NCI-H1092 treated with DMSO at 0.1 percent for 48 hours (cell line): ENCODE measurements at places on chromosomes 2 and 18.

GRCh38 chr18:57780706-57781347 lies 22.3 kb downstream of the ATP8B1 start:
- DNase-seq: no peak

GRCh38 chr18:34709750-34710441 lies at the start of gene DTNA:
Gene DTNA, plus strand, starts transcription at chr18:34710298. Its CDS starts 45,679 bp downstream, at chr18:34755977.
- peak; percentile 84 for DNase-seq

DNA sequence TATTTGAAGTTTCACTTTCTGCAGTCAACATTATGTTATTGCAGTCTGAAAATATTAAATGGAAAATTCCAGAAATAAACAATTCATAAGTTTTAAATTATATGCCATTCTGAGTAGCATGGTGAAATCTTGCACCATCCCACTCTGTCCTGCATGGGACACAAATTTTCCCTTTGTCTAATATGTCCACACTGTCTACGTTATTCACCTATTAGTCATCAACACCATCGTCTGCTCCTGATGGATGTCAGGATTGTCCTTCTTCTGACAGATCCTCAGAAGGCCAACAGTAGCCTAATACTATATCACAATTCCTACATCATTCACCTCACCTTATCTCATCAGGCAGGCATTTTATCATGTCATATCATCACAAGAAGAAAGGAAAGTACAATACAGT lies 163.1 kb downstream of the TXNL1 start:
- no peak for DNase-seq

GRCh38 chr2:196677404-196677803 lies 37.9 kb downstream of the CCDC150 start:
- DNase-seq: no peak

- DNase-seq: no peak
Measured at GRCh38 chr2:12897181-12897580, 180.4 kb downstream of the TRIB2 start.

GRCh38 chr2:237326266-237327171 lies 87.4 kb downstream of the COL6A3 start:
- no peak for DNase-seq

GRCh38 chr2:239253264-239253663 lies 147.6 kb downstream of the HDAC4 start:
- DNase-seq: no peak

DNA sequence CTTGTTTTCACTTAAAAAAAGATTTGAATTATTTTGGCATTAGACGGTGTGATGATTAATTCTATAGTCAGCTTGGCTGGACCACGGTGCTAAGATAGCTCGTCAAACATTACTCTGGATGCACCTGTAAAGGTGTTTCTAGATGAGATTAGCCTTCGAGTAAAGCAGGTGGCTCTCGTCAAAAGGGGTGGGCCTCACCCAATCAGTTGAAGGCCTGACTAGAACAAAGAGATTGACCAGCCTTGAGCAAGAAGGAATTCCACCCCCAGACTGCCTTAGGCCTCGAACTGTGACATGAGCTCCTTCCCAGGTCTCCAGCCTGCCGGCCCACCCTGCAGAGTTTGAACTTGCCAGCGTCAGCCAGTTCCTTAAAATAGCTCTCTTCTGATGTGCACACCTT lies 73.4 kb downstream of the TWIST2 start:
- no peak for DNase-seq

DNA sequence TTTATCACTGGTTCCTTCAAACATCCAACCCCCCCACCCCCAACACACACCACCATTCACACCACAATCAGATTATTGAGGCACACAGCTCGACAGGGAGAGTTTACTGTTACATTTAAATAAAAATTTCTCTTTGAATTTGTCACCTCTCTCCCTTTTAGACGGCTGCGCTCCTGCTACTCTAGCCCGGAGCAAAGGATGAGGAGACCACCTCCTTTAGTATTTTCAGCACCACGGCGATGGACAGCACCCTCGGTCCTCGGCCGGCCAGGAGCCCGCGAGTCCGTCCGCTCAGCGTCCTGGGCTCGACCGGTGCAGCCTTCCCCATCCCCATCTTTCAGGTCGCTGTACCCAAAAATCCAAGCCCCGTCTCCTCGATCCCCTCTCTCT lies 892 bp downstream of the CELF4 start:
- no peak for DNase-seq

GRCh38 chr18:4352746-4353551 lies 102.2 kb downstream of the DLGAP1 start:
- no peak for DNase-seq

- DNase-seq: no peak
Measured at GRCh38 chr2:127626917-127627739, 18.8 kb upstream of the GPR17 start.

GRCh38 chr2:238278626-238279323 lies 9.6 kb downstream of the PER2 start:
- no peak for DNase-seq

DNA sequence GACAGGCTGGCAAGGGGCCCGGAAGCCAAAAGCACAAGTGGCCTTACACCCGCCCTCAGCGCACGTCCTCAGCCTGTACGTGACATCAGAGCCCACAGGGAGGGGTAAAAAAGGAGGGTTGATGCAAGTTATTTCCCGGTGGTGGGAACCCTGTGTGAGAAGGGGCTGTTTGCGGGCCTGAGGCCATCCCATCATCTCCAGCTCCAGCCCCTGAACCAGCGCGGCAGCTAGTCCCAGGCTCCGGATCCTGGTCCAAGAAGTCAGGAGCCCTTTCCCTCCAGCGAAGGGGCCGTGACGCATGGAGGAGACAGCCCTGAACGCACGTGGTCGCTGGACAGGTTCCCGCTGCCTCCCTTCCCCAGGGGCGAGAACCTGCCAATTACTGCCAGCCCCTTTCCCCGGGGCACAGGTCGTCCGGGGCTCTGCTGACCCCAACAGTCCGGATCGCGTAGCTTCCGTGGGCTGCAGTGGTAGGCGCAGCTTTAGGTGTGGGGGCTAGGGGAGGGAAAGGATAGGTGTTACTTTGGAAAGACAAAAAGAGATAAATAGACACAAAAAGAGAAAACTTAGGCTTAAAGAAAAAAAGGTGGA lies 1.3 kb upstream of the LRP2 start:
- no peak for DNase-seq

- DNase-seq: no peak
Measured at GRCh38 chr2:144242311-144242710, 277.6 kb downstream of the ZEB2 start.

- peak; percentile 51 for DNase-seq
Measured at GRCh38 chr18:46474487-46475389, 182.3 kb downstream of the LOXHD1 start.

- DNase-seq: no peak
Measured at GRCh38 chr18:9705183-9705829, 2.8 kb upstream of the RAB31 start.

DNA sequence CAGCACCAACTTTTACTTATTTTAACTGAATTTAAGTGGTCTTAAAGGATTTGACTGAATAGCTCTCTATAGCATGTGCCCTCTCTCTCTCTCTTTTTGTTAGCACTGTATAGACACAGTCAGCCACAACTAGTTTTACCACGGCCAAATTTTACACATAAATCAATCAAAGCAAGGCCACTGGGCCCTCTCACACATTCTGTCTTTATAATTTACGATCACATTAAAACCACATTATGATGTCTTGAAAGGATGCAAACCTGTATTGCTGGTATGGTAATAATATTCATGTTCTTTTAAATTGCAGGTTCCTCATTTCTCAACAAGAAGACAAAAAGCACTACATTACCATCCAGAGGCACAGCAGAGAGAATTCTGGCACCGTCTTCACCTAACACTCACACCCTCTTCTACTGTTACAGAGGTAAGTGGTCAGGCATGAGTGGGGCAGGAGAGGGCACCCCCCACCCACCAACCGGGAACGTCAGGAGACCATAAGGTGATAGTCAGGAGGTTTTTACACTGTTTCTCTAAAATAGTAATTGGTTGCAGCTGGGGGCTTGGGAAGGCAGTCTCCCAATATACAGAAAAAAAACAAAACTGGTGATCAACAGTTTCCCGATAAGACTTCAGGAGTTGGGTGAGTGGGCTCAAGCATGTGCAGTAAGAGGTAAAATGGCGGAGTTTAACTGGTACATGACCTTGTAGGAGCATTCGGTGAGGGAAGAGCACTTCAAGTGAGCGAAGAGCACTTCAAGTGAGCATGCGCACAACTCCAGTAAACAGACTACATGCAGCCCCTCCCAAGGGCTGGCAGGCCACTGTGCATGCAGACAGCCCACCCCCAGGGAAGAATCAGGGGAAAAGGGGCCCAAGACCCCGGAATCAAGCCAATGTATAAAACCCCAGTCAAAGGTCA lies 296.7 kb downstream of the PIEZO2 start:
- no peak for DNase-seq

- no peak for DNase-seq
Measured at GRCh38 chr2:238381341-238382115, 45.2 kb upstream of the ASB1 start.

GRCh38 chr2:207135801-207136457 lies 29.8 kb downstream of the KLF7 start:
- no peak for DNase-seq

DNA sequence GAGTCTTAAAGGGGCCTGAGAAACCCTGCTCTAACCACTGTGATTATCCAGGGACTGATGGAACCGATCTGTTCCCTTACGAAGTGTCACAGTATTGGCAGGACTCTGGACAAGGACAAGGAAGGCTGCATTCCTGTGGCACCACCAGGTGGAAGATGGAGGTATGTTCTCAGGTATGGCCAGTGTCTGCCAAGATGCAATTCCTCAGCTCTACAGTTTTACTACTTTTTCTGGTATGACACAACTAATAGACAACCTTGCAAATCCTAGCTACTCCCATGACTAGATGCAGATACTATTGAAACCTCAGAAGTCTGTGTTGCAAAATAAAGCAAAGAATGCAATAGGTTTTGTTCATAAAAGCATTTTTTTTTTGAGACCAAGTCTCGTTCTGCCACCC lies 14.6 kb downstream of the RAB31 start:
- no peak for DNase-seq

GRCh38 chr2:221293949-221294742 lies 278.0 kb downstream of the EPHA4 start:
- no peak for DNase-seq

- no peak for DNase-seq
Measured at GRCh38 chr18:49168281-49168985, 217.7 kb upstream of the SMAD7 start.

- no peak for DNase-seq
Measured at GRCh38 chr18:31577195-31577594, 14.5 kb upstream of the TTR start.

DNA sequence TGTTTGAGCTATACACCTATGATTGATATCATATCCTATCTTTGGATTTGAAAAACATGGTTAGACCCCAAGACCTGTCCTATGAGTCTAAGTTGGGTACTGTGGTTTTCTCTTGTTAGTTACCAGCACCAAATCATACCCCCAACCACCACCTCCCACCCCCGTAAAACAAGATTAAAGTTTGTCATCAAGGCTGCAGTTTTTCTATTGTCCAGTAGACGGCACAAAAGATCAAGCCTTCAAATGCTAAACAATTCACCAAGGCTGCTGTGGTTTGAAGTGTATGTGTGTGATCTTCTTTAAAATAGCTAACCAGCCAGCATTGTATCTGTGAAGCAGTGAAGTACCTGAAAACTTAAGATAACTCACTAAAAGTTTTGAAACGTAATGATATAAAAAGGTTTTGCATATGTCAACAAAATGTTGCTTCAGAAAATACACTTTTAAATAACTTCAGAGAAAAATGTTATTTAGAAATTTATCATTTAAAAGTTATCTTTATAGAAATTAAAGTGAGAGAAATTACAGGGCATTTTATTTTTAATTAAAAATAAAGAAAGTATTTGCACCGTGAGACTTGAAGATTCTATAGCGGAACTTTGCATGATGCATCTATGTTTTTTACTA lies 5.8 kb upstream of the MEIS1 start:
- DNase-seq: peak; percentile 50

GRCh38 chr2:98551316-98551715 lies 57.0 kb downstream of the COA5 start:
- DNase-seq: no peak

DNA sequence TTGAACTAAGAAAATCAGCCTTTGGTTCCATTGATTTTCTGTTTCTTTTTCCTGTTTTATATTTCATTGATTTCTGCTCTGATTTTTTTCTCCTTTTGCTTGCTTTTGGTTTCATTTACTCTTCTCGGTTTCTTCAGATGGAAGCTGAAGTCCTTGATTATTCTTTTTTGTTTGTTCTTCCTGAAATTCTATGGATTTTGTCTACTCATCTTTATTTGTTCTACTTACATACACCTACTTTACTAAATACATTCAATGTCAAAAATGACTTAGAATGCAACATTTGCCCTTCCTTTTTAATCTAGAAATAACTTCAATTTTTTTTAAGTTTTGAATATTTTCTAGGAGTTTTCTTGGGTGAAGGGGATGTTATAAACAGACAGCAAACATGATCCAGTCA lies 612.5 kb downstream of the METTL4 start:
- no peak for DNase-seq

- DNase-seq: no peak
Measured at GRCh38 chr2:10014418-10015190, 28.7 kb upstream of the KLF11 start.

GRCh38 chr2:120820263-120820952 lies 84.7 kb downstream of the GLI2 start:
- DNase-seq: no peak

GRCh38 chr2:219571311-219572236 lies at the start of gene OBSL1:
Gene OBSL1, minus strand, starts transcription at chr2:219571539. Its CDS starts 307 bp downstream, at chr2:219571232.
- peak; percentile 79 for DNase-seq

- DNase-seq: no peak
Measured at GRCh38 chr2:98736464-98736889, 5.5 kb upstream of the MGAT4A start.

- DNase-seq: no peak
Measured at GRCh38 chr2:158677542-158677941, 117.6 kb upstream of the DAPL1 start.

- DNase-seq: no peak
Measured at GRCh38 chr2:128217671-128218070, 101.0 kb downstream of the HS6ST1 start.

GRCh38 chr2:104416339-104417000 lies 437.4 kb upstream of the POU3F3 start:
- no peak for DNase-seq

GRCh38 chr2:215716956-215717355 lies 281.1 kb upstream of the FN1 start:
- DNase-seq: no peak

- DNase-seq: no peak
Measured at GRCh38 chr2:15810477-15811150, 129.7 kb upstream of the MYCN start.

- DNase-seq: peak; percentile 10
Measured at GRCh38 chr2:240452462-240453256, 17.2 kb downstream of the GPC1 start.
